ENCODE measurements at places on chromosomes 6 and 20. TPM values are rescaled to one million over a fixed set of nuclear protein-coding genes. Genes with fewer than 3 reads are reported as not detected.

- DNase-seq, result no peak
These were observed 29.1 kb downstream of the CPNE5 start for GRCh38 chr6:36809941-36810803.

DNA sequence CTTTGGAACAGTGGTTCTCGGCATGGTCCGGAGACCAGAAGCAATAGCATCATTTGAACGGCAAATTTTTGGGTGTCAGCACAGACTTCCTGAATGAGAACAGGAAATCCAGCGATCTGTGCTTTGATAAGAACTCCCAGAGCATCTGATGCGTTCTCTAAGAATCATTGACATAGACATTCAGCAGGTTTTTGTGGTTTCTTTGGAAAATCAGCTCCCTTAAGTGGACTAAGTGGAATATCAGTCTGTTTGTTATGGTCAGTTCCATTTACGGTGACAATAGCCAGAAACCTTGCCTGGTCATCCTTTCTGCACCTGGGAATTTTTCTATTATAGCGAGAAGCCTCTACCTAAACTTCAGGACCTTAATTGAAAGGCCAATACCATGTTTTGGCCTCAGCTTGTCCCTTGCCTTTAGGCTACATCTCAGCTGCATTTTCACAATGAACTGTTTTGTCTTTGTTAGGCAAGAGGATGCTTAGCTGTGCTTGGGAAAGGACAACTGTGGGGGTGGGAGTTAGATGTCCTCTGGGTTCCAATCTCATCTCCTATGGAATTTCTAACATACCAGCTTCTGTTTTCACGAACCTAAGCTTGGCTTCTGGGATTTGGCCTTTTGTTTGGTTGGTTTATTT, 299.7 kb downstream of the CDKAL1 start:
- DNase-seq, result no peak

GRCh38 chr6:20334334-20334733, 67.3 kb upstream of the E2F3 start:
- peak; percentile 5 for DNase-seq

DNA sequence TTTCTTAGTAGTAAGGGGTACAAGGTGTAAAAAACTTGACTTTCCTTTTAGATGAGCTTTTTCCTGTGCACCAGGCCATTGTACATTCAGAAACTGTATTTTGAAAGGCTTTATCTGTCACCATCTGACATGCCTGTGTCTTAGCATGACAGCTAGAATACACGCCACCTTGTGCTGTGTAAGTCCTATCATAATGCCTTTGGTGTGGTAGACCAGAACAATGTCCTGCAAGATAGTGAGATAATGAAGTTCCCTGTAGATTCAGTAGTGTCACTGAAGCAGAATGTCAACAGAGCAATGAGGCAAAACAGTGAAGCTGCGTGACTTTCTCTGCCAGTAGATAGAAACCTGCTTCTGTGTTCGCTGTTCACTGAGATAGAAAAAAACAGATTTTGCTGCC, 105.8 kb downstream of the JAG1 start:
- DNase-seq, result no peak

FAM83C gene
- total RNA-seq, result 0.37 TPM

GRCh38 chr6:156857573-156857972, 80.4 kb downstream of the ARID1B start:
- DNase-seq, result no peak

GRCh38 chr6:143575901-143576426, 64.4 kb upstream of the FUCA2 start:
- DNase-seq, result no peak

RSPH9 gene
- total RNA-seq, result not detected

DNA sequence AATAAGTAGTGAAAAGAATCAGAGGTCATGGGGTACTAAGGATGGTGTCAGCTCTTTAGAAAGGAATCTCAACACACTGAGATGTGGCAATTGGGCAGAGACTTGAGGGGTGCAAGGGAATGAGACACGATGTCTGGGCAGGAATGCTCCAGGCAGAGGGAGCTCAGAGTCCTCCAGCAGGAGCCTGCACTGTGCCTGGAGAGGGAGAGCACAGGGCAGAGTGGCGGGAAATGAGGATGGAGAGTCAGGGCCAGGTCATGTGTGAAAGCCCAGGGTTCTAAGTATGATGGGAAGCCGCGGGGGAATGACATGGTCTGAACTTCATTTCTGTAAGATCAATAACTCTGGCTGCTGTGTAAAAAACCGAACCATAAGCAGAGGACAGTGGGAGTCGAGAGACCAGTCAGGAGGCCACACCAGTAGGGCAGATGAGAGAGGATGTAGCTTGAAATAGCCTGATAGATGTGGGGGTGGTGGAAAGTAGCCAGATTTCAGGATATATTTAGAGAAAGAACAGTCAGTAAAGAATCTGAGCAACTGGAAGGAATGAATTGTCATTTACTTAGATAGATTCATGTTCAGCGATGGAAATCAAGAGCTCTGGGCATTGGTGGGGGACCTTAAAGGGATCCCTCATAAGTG, 133.4 kb upstream of the DTNBP1 start:
- no peak for DNase-seq

- DNase-seq, result no peak
These were observed 6.6 kb downstream of the HTR1B start for GRCh38 chr6:77456531-77457248.

- no peak for DNase-seq
These were observed 33.8 kb upstream of the RNF8 start for GRCh38 chr6:37319856-37320480.

DNA sequence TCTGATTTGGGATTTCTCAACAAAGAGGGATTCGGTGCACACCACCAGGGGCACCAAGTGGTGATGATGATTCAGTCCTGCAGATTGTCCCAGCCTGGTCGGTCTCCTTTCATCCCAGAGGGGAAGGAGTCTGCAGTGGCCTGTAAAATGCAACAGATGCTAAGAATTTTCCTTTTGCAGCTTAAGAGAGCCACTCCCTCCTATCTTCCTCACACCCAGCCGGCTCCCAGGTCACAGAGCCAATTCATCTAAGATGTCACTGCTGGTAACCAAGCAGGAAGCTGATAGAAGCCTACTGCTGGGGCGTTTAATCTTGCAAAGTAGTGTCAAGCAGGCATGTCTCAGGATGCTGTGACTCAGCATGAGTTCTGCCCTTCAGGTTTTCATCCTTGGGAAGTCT, 203.8 kb upstream of the LRFN2 start:
- DNase-seq, result no peak

DNA sequence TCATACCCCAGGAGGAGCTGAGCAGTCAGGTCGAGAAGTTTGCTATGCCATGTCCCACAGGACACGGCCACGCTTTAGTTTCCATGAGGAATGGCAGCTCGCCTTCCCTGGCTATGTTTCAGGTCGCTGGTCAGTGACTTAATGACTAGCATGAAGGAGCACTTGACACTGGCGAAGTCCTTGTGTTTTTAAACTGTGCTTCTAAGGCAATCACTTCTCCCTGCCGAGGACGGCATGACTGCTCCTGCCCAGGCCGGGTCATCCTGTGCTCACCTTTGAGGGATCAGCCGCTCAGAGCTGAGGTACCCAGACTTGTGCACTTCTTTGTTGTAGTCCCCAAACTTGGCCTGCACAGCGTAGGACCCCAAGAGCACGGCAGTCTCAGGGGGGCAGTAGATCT, 34.1 kb downstream of the EZR start:
- no peak for DNase-seq

DNA sequence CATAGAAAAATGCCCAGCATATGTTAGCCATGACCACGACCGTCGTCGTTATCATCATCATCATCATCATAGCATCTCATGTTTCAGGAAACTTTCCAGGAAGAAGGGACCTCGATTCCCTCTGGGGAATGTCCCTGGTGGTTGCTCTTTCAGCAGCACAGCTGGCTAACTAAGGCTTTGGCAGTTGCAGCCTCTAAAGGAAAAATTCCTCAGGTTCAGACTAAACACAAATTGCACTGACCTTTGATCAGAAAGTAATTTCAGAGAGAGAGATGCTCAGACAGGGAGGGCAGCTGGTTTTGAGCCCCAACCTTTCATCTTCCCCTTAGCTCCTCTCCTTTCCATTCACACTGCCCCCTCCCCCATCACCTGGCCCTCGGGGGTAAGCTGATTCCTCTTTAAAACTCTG, 5.6 kb upstream of the CFB start:
- no peak for DNase-seq

GRCh38 chr6:107509506-107509905, 19.6 kb downstream of the SOBP start:
- no peak for DNase-seq

RIPPLY2 gene
- not detected for total RNA-seq

DNA sequence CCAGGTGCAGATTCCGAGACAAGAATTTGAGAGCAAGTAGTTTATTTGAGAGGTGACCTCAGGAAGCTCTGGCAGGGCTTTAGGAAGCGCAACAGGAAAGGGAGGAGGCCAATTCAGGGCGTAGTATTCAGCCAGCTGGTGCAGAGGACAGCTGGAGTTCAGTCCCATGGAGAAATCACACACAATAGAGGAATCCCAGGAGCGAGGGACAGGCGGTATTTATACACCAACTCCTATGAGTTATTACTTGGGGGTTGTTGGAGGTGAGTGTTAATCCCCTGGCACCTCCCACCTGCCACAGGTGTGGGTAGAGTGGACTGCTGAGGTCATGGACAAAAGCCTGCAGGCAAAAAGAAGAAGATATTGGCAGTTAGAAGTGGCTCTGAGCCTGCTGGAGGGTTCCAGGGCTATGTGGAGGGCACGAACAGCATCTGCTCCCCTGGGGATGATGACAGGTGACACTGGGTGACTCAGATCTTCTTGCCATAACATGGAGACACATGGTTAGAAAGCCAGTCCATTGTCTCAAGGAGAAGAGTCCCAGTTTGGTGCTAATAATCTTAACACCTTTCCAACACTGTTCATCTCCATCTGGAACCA, 13.9 kb upstream of the SULF2 start:
- DNase-seq, result peak; percentile 79

DNA sequence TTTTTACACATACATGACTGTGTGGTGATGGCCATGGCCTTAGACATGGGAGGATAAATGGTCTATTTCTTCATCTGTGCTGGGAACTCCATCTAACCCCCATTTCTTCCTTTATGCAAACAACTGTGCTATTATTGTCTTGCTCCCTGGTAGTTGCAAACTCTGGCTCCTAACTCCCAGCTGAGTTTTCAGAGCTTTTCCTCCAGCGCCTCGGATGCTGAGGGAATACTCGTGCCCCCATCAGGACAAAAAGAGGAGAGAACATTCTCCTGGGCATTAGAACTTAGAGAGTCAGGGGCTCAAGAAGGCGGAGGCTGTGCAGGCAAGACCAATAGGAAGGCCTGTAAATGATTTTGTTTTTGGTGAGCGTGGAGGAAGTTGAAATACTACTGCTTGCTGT, 2.1 kb downstream of the DAAM2 start:
- DNase-seq, result no peak

KIF13A gene
- total RNA-seq, result 24.4 TPM

GRCh38 chr20:37346236-37346534, 245 bp downstream of the SRC start:
- DNase-seq, result no peak

FAM217A gene
- total RNA-seq, result not detected

- DNase-seq, result no peak
These were observed 237.5 kb upstream of the IRAK1BP1 start for GRCh38 chr6:78629836-78630235.

GRCh38 chr20:31945785-31946184, 6.1 kb downstream of the PDRG1 start:
- no peak for DNase-seq

- no peak for DNase-seq
These were observed 153.6 kb upstream of the SIM1 start for GRCh38 chr6:100618351-100618671.

DNA sequence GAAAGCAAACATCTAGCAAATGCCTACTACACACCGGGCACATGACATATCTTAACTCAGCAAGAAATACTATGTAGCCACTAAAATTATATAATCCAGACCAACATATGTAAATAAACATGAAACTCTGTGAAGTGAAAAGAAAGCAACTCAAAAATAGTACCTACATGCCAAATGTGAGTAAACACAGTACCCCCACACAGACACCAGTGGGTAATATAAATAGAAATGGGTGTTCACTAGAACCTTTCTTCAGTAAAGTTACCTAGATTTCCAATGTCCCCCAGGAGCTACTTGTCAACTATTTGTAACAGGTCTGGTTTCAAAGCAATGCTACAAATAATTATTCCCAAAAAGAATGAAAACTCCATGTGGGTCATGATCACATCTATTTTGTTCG, 25.5 kb downstream of the TRERF1 start:
- no peak for DNase-seq

- no peak for DNase-seq
These were observed 52.4 kb downstream of the TTI1 start for GRCh38 chr20:37980876-37981275.

DNA sequence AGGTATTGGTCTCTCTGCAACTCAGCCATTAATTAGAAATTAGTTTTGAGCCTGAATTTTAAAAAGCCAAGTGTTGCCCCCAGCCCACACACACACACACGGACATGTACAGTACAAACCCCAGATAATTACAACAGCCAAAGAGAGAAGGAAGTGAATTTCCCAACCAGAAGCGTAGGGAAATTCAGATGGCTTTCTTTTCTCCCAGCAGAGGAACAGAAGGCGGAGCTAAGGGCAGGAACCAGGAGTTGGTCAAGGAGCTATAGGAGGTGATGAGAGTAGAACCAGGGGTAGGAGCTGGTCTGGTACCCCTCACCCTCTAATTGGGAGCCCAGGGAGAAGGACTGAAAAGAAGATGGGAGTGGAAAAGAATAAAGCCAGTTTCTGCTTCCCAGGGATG, 3.9 kb upstream of the ZBTB9 start:
- DNase-seq, result no peak

DNA sequence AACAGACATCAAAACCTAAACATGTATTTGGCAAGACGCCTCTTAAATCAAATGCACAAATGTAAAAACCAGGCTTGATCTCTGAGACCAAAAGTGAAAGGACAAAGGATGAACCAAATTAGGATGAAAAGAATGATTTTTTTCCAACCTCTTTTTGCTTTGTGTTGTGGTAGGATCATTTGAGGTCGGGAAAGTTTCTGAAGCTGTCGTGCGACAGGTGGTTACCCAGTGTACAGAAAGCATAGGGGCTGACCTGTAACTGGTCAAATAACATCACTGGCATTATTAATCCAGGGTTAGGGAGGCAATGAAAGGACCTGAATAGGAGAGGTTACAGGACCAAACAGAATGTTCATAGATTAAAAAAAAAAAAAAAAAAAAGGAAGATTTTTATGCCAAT, 18.1 kb upstream of the NOL7 start:
- DNase-seq, result no peak

DNA sequence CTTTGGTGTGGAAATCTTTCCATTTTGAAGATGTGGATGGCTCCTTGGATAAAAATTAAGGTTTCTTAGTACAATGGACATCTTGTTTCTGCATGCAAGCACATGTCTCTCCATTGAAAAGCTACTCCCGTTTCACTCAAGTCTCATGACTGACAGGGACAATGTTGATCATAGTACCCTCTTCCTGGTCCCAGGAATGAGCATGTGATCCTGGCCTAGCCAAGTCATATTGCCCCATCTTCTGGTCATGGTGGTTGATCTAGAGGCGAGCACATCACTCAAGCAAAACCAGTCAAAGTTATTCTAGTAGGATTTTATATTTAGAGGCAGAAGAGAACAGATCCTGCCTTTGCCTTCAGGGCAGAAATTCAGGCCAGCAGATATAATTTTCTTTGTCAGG, 12.2 kb upstream of the CBLN4 start:
- DNase-seq, result no peak
